ENCODE measurements at places on chromosomes 5 and 9. TPM values are rescaled to one million over a fixed set of nuclear protein-coding genes. Genes with fewer than 3 reads are reported as not detected.
A peak's percentile ranks its signal among the peaks of the same experiment; 100 is the strongest.

GRCh38 chr9:89576404-89576839 is 28.4 kb upstream of the GADD45G start:
- H3K4me3 ChIP-seq, result no peak overlapping the region
- no peaks in the 10 kb centered on the region for H3K36me3 ChIP-seq
- peak; percentile 46 for DNase-seq
- H3K27ac ChIP-seq, result no peak overlapping the region
- H3K27me3 ChIP-seq, result peaks cover 14% of the 10 kb centered on the region

DNA sequence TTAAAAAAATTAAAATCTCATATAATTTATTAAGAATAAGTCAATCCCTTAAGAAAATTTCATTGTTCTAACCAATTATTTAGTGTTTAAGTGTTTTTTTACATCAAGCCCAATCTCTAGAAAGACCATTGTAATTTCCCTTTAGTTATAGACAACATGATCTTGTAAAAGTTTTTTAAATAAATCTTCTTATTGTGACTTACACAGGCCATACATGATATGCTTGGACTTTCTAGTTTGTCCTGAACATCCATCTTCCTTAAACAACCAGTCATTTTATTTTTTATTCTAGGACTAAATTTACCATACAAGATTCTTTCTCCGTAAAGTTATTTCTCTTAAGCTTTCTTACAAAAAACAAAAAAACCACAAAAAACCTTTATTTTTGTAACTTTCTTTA is 126.5 kb upstream of the MAST4 start:
- no peak overlapping the region for H3K4me3 ChIP-seq
- no peak for DNase-seq
- H3K36me3 ChIP-seq, result peaks cover 12% of the 10 kb centered on the region
- no peaks in the 10 kb centered on the region for H3K27me3 ChIP-seq
- no peaks in the 10 kb centered on the region for H3K4me1 ChIP-seq

DNA sequence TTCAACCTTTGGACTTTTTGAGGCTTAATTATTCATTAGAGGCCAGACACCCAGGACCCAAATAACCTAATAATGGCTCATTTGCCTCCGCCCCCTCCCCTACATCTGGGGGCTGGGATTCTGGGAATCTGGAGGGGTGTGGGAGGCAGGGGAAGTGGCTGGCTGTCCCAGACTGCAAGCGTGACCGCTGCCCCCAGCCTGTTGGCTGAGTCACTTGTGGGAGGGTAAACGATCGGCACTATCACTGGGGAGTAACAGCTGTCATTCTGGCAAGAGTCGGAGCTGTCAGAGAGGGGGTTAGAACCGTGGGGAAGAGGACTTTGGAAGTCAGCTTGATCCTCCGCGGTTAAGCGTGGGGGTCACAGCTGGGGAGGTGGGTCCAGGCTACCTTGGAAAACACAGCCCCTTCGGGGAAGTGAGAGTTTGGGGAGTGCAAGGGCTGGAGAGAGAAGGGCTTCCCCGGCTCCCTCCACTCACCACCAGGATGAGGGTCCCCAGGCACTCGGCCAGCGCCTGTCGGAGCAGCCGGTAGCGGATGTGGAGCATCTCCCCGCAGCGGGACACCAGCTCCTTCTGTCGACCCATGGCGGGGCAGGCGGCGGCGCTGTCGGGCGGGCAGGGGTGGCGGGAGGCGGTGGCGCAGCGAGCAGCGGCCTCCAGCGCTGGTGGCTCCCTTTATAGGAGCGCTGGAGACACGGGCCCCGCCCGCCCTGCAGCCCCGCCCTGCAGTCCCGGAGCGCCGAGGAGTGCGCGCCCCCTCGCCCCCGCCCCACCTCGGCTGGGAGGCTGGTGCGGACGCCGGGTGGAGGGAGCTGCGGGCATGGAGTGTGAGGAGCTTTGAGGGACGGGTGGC is at the start of gene AQP3:
TSS of gene AQP3 (minus strand) at position 648 of the 853 bp plus-strand sequence. CDS start at position 585, 63 bp downstream.
- no peaks in the 10 kb centered on the region for H3K27me3 ChIP-seq
- H3K36me3 ChIP-seq, result peaks cover 19% of the 10 kb centered on the region
- H3K4me1 ChIP-seq, result peaks cover 45% of the 10 kb centered on the region

Gene SLC45A2
- polyA plus RNA-seq, result not detected

Gene C6
- polyA plus RNA-seq, result not detected

Data from naive thymus-derived CD8-positive, alpha-beta T cell (primary cell).